ENCODE measurements at places on chromosomes 7 and 10. TPM values are rescaled to one million over a fixed set of nuclear protein-coding genes. Genes with fewer than 3 reads are reported as not detected.

GRCh38 chr10:129694184-129694583, 227.1 kb downstream of the MGMT start:
- no peak for DNase-seq

DNA sequence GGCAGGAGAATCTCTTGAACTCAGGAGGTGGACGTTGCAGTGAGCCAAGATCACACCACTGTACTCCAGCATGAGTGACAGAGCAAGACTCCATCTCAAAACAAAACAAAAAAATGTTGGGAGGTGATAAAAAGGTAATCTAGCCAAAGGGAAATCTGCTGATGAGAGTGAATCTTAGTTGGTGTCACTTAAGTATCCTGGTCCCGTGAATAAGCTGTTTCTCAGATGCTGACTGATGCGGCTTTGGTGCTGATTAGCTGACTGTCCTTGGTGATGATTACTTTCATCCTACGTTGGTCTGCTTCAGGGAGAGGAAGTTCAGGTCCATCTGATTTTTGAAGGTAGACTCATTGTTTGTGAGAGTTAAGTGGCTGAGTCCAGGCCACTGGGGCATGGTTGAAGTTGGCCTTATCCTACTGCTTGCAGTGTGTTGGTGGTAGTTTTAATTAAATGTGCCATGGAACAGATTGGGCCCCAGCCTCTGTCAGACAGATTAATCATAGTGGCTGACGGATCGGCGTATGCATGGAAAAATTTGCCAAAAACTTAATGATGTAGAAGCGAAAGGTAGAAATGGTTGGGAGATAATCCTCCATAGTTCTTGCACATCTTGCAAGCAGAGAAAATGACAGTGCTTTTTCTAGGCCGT, 17.4 kb upstream of the TMEM236 start:
- no peak for DNase-seq

DNA sequence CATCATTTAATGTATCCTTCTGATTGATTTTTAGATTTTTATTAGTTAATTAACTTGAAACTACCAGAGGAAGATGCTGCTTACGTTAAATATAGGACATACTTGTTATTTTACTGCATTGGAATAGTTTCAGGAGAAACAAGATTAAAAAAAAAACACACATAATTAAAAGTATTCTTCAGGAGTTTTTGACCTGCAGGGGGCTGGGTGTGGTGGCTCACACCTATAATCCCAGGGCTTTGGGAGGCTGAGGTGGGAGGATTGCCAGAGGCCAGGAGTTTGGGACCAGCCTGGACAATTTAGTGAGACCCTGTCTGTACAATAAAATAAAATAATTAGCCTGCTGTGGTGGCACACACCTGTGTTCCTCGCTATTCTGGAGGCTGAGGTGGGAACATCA, 10.7 kb downstream of the CBLL1 start:
- DNase-seq: no peak

DNA sequence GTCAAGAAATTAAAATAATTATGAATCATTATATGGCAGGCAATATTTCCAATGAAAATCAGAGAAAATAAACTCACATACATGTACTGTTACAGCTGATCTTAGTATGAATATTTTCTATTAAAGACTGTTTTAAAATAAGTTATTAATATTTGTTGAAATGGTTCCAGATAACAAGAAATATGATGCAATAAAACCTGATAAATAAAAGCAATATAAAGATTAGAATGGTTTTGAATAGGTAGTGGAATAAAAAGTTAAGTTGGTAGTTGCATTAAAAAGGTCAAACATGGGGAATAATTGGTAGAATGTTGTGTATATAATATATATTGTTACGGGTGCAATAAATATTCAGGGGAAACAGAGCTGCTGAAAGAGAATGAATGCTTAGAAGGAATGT, 52.5 kb downstream of the MEST start:
- DNase-seq: no peak

GRCh38 chr7:939843-940242, 14.6 kb downstream of the ADAP1 start:
- DNase-seq: no peak

DNA sequence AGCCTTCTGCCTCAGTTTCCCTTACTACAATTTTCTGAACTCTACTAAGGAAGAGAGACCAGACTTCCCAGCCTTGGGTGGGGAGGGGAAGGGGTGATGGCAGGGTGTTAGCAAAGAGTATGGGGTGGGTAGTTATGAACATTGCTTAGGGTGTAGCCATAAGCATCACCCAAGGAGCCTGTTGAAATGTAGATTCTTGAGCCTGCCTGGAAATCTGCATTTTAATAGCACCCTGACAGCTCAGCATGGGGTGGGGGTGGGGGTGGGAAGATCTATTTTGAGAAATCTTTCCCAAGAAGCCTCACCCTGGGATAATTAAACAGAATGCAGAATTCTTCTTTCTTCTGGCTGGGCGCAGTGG, 164.8 kb downstream of the NRF1 start:
- DNase-seq: no peak

DNA sequence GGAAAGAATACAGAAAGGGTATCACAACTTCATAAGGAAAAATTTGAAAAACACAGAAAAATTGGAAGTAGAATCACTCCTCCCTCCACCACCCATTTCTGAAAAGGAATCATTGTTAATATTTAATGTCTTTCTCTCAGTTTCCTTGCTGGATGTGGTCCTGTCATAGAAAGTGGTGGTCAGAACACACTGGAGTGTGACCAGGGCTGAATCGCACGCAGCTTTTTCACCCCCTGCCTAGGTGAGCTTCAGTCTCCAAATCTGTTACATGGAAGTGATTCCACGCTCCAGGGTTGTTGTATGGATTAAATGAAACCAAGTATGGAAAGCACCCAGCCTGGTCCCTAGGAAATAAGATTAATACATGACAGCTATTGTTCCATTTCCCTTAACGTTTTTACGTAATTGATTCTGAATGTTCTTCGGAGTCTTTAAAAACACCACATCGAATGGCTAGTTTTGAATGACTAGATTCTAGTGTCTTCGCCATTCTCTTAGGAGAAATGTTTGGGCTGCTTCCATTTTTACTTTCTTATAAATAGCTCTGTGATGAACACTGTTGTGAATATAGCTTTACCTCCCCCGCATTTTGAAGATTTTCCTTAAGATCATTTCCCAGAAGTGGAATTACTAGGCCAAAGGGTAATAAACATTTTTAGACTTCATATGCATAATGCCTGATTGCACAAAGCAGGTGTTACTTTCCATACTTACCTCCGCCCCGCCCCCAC, 10.9 kb upstream of the DUSP5 start:
- no peak for DNase-seq

DNA sequence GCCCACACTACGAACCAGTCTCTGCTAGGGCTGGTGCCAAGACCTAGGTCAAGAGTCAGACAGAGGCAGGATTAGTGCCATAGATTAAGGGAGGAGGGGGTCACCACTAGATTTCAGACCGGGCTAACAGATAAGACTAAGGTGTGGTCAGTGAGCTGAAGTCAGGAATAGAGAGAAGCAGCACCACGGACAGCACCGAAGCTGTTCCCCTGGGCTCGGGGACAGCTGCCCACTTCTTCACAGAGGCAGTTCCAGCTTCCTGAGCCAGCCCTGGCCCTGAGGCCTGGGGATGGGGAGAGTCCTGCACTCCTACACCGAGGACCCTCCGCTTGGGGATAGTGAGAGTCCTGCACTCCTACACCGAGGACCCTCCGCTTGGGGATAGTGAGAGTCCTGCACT, 11.2 kb upstream of the JAKMIP3 start:
- peak; percentile 26 for DNase-seq

DNA sequence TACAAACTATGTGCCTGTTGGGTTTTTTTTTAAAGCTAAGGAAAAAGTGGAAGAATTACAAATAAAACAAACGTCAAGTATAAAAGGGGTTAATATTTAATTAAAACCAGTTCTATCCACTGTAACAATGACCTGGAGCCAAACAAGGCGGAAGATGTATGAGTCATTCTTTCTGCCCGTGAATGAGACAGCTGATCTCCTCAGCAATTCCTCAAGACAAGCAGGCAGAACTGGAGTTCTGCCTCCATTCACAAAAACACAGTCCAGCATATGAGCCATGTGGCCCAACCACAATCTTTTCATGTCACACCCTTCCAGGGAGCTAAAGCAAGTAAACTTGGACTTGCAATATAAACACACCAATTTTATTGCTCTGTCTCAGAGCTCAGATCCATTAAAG, 8.4 kb downstream of the ETV1 start:
- DNase-seq: no peak

Gene ADARB2
- total RNA-seq: not detected

Gene CABCOCO1
- not detected for total RNA-seq

Measured in activated naive CD4-positive, alpha-beta T cell treated with anti-CD3 and anti-CD28 coated beads, Interleukin-2, amount 50 U/mL, for 72 hours (primary cell).